ENCODE measurements at places on chromosomes 13 and 19.
A peak's percentile ranks its signal among the peaks of the same experiment; 100 is the strongest.

DNA sequence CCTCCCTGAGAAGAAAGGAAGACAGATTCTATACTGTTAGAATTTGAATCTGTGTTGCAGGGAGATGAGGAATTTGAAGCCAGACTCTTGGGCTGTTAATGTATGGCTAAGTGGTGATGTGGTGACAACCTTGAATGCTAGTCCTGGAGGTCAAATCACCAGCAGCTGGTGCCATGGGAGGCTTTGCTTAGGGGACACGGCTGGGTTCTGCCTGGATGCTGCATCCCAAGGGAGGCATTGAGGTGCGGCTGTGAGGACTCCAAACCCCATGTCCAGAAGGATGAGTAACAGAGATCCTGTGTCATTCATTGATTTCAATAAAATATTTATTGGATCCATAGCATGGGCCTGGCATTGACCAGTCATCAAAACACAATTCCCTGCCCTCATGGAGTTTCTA is 42.3 kb downstream of the RFX2 start:
- no peak for DNase-seq

GRCh38 chr13:73222627-73223305 is 164.0 kb downstream of the KLF5 start:
- no peak for DNase-seq

GRCh38 chr19:47781590-47782262 is 3.2 kb downstream of the SELENOW start:
- no peak for DNase-seq

DNA sequence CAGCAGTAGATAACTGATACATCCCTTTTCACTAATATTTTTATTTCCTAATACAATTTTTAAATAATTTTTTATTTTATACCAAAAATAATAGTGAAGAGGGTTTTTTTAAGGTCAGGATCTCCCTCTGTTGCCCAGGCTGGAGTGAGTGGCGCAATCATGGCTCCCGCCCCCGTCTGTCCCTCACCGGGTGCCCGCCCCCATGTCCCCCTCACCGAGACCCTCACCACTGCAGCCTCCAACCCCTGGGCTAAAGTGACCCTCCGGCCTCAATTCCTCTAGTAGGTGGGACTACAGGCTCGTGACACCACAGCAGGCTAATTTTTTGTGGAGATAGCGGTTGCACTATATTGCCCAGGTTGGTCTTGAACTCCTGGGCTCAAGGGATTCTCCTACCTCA is 17.8 kb upstream of the ZNF846 start:
- DNase-seq = no peak

GRCh38 chr13:21603531-21604448 is at the start of gene MICU2:
MICU2 (minus strand) TSS chr13:21604170; CDS start chr13:21604148, 22 bp downstream.
- peak; percentile 90 for DNase-seq
